Tibial nerve (tissue), 4 donors: ENCODE measurements at places on chromosomes 12 and 14.

DNA sequence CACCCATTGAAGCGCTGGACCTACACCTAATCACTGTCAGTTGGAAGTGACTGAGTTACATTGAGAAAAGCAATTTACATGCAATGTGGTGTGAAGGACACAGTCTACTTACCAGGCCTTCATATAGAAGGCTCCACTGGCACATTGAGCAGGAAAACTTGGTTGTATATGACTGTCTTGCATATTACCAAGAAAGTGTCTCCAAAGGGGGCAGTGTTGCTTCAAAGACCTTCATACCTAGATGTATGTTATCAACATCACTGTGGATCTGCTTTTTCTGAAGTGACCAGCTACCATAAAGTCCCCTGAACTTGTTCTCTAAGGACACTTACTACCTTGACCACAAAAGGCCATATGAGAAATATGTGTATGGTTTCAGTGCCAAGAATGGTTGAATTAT is 64.1 kb downstream of the NELL2 start:
- no peak for DNase-seq

DNA sequence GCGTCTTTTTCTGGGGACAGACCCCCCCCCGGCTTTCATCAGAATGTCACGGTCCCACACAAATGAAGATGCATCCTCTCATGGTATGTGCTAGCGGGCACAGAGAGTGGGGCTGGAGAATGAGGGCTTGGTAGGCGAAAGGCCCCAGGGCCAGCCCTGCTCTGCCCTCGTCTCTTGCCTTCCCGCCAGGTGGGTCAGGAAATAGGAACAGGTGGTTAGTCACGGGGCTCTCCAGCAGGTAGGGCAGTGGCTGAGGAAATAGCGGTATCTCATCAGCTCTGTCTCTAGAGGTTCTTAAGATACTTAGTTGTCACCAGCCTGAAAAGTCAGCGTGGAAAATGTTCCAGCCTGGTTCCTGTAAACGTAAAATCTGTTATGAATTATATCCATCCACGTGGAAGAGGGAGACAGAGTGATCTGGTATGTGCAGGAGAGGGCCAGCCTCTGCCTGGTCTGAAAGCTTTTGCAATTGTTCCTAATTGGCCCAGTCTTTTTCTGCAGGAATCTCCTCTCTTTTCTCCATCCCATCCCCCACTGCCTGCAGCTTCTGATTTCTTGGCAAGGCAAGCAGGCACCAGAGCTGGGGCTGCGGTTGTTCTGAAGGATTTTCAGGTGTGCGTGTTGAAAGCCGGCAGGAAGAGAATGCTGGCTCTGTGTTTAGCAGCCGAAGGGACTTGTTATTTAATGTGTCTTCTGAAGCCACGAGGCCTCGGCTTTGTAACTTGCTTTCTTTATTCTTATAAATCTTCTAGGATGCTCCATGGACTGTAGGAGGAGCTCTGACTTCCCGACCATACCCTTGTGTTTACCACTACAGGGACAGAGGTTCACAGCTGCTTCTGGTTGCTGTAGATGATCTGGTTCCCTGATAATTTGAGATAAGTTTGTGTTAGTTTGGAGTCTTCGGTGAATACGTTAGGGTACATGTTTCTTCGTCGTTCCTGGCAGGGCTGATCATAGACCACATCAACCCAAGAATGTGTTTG is 131.1 kb downstream of the CACNA1C start:
- no peak for DNase-seq

DNA sequence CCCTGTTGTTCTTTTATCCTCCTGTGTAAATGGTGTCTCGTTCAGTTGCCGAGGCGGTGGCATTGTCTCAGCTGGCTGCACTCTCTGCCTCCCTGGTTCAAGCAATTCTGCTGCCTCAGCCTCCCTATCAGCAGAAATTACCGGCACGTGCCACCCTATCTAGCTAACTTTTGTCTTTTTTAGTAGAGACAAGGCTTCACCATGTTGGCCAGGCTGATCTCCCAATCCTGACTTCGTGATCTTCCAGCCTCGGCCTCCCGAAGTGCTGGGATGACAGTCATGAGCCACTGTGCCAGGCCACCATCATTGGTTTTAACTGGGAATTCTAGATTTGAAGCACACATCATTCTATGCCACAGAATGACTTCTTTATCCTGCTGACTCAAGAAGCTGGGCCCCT is 175.3 kb upstream of the ALG10B start:
- no peak for DNase-seq

DNA sequence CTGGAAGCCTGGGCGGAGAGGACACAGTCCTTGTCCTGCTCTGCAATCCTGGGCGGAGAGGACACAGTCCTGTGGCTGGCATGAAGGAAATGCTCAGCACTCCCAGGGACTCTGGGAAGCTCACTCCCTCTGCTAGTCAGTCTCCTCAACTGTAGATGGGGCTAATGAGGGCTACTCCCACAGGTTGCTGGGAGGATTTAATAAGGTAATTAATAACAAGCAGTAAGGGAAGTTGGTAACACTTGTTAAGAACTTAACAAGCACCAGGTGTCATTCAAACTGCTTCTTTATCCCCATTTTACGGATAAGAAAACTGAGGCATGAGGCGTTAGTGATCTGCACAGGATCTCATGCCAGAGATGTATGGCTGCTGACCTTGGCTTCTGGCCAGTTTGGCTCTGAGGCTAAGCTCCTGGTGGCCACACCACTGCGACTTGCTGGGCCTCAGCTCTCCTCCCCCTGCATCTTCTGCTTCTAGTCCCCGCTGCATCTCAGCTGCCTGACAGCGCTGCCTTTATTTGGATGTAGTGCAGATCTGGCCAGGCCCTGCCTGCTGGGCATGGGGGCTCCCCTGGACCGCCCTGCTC is 54.1 kb upstream of the BEGAIN start:
- no peak for DNase-seq

DNA sequence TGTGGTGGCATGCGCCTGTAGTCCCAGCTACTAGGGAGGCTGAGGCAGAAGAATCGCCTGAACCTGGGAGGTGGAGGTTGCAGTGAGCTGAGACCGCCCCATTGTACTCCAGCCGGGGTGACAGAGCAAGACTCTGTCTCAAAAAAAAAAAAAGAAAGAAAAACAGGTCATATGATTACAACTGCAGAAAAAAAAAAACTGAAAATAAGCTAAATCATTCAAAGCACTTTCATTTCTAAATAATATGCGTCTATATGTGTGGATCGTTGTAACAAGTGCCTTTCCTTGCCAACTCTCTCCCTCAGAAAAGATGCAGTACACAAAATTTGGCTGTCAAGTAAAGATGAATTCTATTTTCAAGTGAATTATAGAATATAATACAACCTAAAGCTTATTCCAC is 42.4 kb downstream of the ATXN2 start:
- DNase-seq, result no peak

DNA sequence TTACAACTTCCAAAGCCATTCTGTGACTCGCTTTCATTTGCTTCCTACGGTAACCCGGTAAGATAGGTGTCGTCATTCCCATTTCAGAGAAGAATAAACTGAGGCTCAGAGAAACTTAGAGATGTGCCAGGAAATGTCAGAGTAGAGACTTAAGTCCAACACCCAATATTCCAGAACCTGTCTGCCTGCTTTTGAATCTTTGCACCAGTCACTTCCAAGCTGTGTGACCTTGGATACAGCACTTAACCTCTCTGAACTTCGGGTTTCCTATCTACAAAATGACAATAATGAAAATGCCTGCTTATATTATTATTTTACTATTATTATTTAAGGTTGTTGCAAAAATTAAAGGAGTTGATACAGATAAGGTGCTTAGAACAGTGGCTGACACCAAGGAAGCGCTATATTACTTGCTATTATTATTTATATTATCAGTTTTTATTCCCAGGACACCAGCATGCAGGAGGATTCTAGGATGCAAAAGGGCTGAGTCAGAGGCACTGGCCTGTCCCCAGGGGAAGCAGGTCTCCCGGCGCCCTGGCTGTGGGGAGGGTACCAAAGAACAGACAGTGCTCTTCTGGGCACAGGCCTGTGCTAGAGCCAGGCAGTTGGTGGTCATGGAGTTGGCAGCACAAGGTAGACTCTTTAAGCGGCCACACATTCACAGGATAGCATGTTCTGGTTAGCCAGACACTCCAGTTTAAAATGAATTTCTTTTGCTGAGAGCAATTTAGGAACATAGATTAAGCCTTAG is 5.4 kb downstream of the HSPB8 start:
- no peak for DNase-seq

DNA sequence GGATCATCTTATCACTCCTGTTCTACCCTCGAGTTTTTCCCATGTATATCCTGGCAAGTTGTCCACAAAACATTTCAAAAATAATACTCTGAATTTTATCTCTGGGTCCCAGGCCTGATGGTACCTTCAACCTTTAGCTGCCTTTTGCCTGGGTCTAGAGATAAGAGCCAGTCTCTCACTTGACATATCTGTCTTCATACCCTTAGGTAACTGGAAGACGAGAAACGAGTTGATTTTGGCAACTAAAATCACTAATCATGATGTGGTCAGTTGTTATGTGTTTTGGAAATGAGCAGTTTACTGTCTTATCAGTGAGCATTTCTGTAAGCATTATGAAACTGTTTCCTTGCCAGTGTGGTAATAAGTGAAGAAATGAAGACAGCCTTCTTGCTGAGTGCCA is 6.3 kb downstream of the RNF10 start:
- DNase-seq, result no peak

- DNase-seq, result no peak
These were observed 157.4 kb downstream of the KICS2 start for GRCh38 chr12:64064706-64065105.

- DNase-seq, result no peak
These were observed 47.3 kb downstream of the PDE6H start for GRCh38 chr12:15020156-15020555.

- DNase-seq, result no peak
These were observed 18.4 kb downstream of the ZNF664 start for GRCh38 chr12:123991372-123991951.

DNA sequence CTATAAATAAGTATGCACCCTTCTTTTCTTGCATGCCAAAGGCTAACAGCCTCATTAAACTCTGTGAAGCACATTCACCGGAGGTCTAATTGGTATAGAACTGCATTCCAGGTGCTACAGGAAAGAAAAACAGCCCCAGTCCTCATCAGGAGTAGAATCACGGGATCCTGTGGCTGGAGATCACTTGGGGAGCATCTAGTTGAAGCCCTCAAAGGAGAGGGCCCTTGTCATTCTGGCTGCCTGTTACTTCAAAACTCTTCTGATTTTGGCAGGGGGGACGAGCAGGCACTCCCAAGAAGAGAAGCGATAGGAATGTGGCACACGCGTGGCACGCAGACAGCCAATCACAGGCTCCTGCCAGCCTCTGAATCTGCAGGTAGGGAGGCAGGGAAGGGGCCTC is 154.4 kb downstream of the TTC7B start:
- DNase-seq, result no peak

DNA sequence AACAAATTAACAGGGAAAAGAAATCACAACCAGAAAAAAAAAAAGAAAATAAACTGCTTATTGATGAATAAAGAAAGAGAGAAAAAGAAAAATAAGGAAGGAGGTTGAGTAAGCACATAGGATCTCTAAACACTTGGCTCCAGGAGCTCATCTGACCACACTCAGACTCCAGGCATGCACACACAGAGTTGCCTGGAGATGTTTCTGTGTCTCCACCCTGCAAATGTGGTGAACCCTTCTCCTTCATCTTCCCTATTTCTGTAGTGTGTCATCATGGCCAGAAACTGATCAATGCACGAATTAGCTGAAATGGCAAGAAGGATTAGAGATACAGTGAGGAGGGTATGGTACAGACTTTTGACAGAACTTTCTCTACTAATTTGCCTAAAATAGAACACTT is 20.2 kb downstream of the OR4N2 start:
- DNase-seq, result no peak

DNA sequence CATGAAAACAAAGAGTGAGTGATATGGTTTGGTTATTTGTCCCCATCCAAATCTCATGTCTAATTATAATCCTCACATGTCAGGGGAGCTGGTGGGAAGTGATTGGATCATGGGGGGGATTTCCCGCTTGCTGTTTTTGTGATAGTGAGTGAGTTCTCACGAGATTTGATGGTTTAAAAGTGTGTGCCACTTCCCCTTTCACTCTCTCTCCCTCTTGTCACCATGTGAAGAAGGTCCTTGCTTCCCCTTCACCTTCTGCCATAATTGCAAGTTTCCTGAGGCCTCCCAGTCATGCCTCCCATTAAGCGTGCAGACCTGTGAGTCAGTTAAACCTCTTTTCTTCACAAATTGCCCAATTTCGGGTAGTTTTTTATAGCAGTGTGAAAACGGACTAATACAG is 2.1 kb upstream of the ATXN7L3B start:
- no peak for DNase-seq

DNA sequence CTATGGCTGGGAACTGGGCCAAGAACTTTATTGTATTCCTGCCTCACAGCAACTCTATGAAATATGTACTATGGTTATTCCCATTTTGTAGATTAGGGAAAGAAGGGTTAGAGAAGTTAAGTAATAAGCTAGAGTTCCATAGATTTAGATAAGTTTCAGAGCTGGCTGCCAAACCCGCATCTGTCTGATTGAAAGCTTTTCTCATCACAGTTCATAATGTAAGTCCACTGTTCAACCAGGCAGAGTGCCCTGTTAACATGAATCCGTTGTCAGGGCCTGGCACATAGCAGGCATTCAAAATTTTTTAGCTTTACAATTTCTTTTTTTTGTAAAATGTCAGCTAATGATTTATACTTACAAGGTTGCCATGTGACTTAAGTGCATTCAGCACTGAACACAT is 467.3 kb downstream of the NRXN3 start:
- DNase-seq, result no peak

- no peak for DNase-seq
These were observed 25.7 kb downstream of the NUAK1 start for GRCh38 chr12:106113042-106113441.

GRCh38 chr14:71734076-71734475 is 198.2 kb upstream of the RGS6 start:
- DNase-seq, result no peak
